Activated B cell treated with CpG ODN at 0.5 μM for 24 hours (primary cell): ENCODE measurements at places on chromosomes 4 and X.

GRCh38 chrX:17299206-17299605 lies 75.8 kb upstream of the NHS start:
- DNase-seq, result no peak

DNA sequence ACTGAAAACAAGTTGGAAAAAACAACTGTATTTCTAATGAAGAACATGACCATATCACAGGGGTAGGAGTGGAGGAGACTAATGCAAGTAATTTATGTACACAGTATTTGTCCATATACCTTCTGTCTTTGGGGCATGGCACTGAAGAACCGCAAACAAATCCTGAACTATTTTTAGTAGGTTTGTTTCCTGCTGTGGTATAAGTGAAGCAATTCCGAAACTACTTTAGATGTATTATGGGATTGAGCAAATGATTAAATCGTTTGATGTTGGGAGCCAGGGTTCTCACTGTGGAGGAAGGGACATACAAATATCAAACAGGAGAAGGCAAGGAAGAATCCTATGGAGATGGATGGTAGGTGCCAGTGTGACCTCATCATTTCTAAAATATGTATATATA lies 18.9 kb upstream of the SH3KBP1 start:
- DNase-seq, result no peak

DNA sequence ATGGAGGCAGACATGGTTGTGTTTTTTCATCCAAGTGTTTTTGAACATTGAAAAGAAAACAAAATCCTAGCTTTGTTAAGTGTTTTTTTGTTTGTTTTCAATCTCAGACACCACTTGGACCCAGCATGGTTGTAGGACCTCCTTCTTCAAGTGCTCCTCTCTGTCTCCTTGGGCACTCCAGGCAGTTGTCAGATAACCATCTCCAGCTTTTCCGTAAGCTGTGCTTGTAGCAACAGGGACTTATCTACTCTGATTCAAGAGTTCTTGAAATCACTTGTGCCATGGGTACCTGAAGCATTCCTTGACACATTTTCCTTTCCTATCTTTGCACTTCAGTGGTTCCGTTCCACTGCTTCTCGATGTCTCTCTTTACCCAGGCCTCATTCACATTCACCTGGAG lies 334.9 kb upstream of the DDX53 start:
- DNase-seq, result no peak

GRCh38 chr4:2843941-2844584 lies 419 bp downstream of the ADD1 start:
- DNase-seq, result peak; percentile 55

- no peak for DNase-seq
Measured at GRCh38 chr4:86543560-86544309, 50.4 kb upstream of the PTPN13 start.

DNA sequence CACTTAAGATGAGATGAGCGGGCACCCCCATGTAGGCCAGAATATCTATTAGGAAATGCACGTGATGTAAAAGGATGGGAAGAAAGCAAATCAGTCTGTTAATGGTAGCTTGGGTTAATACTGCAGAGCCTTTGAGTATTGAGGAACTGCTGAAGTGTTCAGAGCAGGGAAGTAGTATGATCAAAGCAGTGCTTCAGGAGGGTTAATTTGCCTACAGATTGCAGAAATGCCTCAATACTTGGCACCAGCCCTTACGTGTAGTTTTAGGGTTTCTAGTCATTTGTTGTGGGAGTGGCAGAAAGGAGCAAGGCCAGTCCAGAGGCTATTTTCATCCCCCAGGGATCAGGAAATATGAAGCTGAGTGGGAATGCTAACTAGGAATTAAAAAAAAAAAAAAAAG lies 19.7 kb downstream of the ZFX start:
- no peak for DNase-seq

- DNase-seq, result no peak
Measured at GRCh38 chr4:3228881-3229280, 20.1 kb upstream of the MSANTD1 start.

DNA sequence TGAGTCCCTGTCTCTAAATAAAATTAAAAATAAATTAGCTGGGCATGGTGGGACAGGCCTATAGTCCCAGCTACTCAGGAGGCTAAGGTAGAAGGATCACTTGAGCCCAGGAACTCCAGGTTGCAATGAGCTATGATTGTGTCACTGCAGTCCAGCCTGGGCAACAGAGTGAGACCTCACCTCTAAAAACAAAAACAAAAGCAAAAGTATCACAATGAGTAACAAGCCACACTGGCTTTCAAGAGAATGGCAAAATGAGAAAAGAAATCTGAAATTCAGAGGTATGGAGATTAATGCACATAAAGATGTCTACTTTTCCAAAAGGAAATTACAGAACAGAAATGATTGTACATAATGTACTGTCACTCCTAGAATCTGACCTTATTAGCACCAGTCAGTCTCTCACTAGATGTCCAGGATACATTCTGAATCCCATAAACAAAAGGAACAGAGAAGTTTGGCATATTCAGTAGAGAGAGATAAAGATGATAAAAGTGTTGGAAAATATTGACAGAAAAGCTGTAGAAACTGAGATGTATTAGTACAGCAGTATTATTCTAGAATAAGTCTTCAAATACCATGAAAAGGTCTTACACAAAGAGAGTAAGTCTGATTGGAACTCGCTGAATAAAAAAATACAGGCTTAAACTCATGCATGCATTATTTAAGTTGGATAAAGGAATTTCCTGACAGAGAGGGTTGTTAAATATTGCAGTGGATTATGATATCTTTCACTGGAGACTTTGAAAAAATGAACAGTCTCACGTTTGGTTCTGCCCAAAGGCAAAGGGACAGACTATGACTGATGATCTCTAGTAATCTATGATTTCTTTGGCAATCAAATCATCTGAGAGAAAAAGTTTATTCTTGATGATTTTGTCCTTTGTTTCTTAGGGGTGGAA lies 102.5 kb downstream of the SH3RF1 start:
- no peak for DNase-seq

DNA sequence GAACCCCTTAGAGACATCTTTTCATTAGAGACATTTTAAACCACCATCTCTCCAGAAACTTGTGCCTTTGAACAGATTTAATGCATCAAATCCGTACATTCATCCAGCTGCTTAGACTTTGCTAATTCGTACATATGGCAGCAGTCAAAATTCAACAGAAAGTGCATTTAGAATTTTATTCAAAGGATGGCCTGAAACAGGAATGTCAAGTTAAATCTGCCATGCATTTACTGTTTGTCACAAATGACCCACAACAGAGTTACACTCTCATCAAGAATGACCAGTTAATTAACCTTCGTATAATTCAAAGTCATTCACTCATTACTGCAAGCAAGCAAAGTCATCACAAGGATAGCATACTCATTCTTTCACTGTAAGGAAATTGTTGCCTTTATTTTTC lies 284.3 kb downstream of the SLC7A11 start:
- DNase-seq, result no peak

DNA sequence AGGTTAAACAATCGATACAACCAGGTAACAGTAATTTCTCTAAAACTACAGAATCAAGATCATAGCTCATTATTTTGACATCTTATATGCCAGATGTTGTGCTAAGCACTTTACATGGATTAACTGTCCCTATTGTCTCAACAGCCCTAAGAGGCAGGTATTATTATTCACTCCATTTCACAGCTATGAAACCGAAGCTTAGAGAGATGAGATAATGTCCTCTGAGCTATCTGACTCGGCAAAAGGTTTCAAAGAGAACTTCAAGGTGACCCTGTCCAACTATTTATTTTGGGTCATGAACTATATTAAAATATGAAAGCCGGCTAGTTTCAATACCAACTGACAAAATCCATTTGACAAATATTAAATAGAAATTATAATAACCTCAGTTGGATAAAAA lies 10.3 kb downstream of the SLC25A5 start:
- DNase-seq, result no peak

DNA sequence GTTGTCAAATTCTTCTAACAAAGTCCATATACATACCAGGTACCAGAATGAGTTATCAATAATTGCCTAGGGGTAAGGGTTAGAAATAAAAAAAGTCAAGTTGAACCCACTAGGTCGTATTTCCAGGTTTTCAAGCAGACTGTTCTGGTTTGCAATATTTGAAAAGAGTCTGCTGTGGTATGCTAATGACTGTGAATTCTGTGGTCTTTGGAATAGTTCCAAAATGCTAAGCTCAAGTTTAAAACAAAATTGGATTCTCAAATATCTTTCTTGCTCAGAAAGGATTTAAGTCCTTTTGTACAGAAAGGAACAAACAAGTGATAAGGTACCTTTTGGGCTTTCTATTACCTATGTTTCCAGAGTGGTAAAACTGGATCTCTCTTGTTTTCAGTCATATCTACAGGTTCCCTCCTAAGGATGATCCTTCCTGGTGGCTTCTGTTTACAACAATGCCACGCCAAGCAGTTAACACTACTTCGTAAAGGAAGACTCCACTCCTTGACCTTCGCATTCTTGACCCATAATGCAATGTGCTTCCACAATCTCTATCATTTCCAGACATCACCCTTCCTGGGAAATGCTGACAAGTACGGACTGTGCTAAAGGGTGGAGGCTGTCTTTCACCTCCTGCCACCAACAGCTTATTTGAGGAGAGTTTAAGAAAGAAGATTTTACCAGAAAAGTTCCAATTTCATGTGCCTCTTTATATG lies 531.7 kb upstream of the FTHL17 start:
- no peak for DNase-seq

DNA sequence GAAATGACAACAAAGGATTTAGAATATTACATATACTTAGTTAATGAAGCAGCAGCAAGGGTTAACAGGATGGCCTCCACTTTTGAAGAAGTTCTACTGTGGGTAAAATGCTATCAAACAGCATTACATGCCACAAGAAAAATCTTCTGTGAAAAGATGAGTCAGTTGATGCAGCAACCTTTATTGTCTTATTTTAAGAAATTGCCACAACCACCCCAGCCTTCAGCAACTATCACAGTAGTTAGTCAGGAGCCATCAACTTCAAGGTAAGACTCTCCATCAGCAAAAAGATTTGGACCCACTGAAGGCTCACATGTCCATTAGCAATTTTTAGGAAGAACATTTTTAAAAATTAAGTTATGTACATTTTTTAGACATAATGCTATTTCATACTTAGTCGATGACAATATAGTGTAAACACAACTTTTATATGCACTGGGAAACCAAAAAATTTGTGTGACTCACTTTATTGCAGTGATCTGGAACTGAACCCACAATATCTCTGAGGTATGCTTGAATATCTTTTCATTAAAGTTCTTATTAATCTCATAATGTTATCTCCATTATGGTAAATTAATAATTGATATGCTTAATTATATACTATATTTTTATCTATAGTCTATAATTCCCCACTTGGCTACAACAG lies 81.2 kb downstream of the SPCS3 start:
- DNase-seq, result no peak

GRCh38 chrX:151825925-151826485 lies 86.7 kb upstream of the MAGEA4 start:
- DNase-seq, result no peak

DNA sequence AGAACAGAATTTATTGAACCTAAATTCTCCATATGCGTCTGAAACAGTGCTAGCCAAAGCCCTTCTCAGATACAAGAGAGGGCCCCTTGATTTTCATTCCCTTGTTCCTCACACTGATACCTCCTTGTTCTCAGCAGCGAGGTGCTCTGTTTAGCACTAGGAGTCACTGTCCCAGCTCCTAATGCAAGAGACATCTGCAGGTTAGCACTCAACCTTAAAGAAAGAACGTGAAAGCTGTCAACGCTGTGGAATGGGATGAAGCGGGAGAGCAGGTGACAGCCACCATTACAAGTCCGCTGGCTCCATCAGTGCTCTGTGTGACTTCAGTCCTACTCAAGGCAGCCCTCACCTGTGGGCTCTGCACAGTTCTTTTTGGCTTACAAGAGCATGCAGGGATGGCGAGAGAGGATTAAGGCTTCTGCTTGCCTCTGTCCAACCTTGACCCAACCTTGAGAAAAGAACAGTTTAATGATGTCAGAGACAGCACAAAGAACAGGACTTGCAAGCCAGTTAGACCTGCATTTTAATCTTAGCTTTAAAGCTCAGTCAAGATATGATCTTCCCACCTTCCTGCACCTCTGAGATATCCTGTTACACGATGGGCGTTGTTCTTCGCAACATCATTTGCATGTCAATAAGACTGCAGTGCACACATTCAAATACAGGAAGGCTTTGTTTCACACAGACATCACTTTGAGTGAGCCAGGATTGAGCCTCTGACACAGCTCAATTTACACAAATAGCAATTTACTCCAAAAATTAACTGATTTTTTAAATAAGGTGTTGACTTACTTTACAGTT lies 95.1 kb downstream of the ARSF start:
- no peak for DNase-seq

DNA sequence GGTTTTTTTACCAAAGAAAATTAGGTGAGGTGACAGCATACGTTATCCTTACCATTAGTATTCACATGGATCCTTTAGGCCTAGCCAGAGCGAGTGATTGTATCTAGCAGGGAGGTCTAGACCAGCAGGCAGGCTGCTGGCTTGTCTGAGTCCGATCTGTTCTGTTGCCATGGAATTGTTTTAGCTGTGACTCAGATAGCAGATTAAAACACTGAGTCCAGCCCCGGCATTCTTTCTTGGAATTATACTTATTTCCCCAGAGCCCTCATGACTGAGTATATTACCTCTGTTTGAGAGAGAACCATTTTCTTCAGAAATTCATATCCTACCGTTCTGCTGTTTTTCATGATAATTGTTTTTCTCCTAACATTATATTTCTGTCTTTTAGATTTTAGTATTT lies 37.4 kb downstream of the OCRL start:
- DNase-seq, result no peak

GRCh38 chr4:124065422-124065821 lies 647.1 kb downstream of the ANKRD50 start:
- no peak for DNase-seq

- DNase-seq, result no peak
Measured at GRCh38 chrX:13093529-13094140, 49.2 kb upstream of the FAM9C start.
